ENCODE measurements at places on chromosomes 2 and 18.

GRCh38 chr18:48219810-48220499 lies 189.2 kb downstream of the ZBTB7C start:
- no peak for DNase-seq

DNA sequence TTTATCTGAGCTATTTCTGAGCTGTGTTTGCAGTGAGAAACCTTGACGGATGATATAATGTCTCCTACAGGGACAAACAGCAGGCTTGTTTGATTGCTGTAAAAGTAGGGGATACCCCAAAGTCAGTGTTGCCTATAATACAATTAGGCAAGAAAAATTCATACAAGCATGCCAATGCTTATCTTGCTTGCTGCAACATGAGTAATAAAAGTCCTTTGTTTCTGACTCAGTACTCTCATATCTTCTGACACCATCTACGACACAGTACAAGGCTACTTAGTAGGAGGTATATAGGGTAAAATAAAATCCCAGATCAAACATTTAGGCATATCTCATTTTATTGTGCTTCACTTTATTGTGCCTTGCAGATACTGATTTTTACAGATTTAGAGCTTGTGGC lies 33.0 kb downstream of the ERBB4 start:
- no peak for DNase-seq

DNA sequence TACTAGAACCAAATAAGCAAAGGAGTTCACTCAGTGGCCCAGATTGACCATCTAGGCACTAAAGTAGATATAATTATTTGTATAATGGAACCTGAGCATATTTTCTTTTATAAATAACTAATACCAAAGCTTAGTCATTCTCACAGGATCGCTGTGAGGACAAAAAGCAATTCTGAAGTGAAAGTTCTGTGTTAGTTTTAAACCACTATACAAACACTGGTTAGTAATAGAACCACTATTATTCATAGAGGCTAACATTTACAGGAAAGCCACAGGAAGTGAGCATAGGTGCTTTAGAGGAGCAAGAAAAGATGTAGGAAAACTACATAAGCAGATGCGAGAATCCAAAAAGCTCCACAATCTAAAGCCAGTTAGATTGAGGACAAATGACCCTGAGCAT lies 364.7 kb downstream of the XIRP2 start:
- DNase-seq = no peak

DNA sequence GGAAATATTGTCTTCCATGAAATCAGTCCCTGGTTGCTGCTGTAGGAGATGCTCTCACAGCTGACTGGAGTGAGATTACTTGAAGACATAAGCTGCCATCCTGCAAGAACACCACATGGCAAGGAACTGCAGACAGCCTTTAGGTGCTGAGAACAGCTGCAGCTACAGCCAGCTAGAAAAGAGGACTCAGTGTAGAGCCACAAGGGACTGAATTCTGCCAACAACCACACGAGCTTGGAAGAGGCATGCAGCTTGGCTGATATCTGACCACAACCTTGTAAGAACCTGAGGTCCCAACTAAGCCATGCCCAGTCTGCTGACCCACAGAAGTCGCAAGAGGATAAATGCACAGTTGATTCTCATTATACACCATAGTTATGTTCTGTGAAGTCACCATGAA lies 181.8 kb upstream of the ARL4C start:
- DNase-seq = no peak

GRCh38 chr2:161136696-161137324 lies 23.4 kb upstream of the TANK start:
- no peak for DNase-seq

DNA sequence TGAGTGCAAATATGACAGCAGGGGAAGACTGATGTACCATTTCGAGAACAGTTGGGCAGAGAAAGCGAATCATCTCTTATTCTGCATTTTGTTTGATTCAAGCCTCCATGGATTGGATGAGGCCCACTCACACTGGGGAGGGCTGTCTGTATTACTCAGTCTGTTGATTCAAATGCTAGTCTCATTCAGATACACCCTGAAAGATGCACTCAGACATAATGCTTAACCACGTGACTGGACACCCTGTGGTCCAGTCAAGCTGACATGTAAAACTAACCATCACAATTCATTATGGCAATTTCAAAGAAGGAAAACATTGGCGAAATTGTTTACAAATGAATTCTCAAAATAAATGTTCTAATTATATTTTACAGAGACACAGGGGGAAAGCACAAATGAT lies 1210.2 kb downstream of the DPP10 start:
- no peak for DNase-seq

DNA sequence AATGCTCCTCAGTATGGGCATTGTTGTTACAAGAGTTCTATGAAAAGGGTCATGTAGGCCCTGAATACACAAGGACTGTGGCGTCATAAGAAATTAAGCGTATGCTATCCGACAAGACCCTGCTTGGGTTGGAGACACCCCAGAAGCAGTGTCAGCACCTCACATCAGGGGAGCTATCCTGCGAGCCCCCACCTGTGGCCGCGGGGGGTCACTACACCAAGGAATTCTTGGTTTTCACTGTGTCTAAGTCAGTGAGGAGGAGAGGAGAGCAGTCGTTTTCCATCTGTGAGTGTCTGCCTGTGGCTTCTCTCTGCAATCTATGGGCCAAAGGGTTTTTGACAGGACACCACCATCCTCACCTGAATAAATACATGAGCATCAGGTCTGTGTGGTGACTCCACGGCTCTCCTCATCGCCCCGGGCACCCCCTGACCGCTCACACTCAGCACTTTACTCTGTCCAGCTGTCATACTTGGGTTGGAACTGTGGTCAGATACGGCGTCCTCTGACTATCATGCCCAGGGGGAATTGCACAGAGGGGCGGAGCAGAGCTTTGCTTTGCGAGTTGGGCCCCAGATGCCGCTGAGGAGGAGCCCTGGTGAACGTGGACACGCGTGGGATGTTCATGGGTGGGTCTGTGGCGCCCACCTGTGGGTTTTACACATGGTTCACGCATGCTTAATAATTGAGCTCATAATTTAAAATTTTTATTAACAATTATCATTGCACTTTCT lies 235.5 kb downstream of the MYT1L start:
- no peak for DNase-seq

- no peak for DNase-seq
These were observed 632 bp downstream of the AFTPH start for GRCh38 chr2:64524604-64525316.

DNA sequence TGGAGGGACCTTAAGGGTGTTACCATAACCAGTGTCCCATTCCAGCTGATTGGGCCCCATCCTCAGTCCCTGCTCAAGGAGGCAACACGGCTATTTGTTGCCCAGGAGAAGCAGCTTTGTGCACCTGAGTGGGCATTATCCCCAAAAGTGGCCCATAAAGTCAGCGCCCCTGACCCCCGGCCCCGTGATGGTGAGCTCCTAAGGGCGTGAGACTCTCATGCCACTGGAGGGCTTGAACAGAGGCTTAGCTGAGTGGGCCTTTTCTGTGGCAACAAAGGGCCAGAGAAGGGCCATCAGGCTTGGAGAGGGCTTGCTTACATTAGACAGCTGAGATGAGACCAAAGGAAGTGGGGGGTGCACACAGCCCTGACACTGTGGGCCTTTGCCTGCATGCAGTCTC lies 99.2 kb upstream of the RAB6C start:
- no peak for DNase-seq

- no peak for DNase-seq
These were observed 47.8 kb upstream of the ZEB2 start for GRCh38 chr2:144567745-144568144.

DNA sequence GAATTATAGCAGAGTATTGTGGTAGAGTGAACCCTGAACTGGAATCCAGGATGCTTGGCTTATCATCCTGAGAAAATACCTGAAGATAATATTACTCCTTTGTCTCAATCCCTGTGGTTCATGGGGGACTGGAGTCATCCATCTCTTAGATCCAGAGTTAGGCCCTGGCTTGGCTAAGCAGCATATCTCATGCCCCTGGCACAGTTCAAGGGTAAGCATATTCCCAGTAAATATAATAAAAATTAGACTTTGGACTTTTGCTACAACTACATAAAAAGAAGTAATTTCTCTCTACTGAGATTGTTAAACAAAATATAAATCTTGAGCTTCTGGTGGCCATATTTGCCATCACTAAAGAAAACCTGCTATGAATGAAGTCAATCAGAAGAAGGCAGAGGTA lies 47.7 kb upstream of the STK39 start:
- no peak for DNase-seq

GRCh38 chr2:171225302-171225980 lies 64.7 kb upstream of the TLK1 start:
- DNase-seq = peak; percentile 92

GRCh38 chr2:1430491-1430890 lies 17.2 kb downstream of the TPO start:
- DNase-seq = no peak

GRCh38 chr2:162197069-162197825 lies 45.2 kb upstream of the GCG start:
- no peak for DNase-seq

DNA sequence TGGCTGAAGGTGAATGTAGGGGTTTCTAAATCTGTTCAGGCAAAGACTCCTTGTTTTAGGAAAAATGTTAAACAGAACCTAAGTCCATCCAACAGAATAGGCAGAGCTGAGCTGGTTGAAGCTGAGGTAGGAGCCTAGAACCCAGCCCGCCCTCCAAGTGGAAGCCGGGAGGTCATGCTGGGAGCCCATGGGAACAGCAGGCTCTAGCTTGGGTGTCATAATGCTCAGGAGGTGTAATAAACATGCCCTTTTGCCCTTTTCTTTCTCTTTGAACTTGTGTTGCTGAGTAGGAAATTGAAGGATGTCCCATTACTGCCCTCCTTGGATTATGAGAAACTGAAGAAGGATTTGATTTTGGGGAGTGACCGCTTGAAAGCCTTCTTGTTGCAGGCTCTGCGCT lies 60.3 kb downstream of the ARMC9 start:
- no peak for DNase-seq

- no peak for DNase-seq
These were observed 14.2 kb downstream of the D2HGDH start for GRCh38 chr2:241748468-241749256.

GRCh38 chr2:217479566-217479965 lies 523.2 kb downstream of the TNS1 start:
- DNase-seq = no peak

DNA sequence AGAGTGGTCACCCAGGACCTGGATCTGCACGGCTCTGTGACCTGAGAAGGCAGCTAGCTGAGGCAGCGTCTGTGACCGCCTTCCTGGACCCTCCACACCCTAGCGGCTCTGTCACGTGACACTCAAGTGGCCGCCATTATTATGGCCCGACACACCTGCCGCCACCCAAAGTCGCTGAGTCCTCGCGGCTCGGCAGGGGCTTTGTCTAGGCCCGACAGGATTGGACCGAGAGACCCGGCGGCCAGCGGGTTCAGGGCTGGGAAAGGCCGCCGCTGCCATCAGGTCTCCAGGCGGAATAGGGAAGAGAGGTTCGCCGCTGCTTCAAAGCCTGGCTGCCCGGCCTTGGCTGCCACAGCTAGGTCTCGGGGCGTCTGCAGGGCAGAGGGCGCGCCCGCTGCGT lies 1162.5 kb upstream of the LRRTM1 start:
- no peak for DNase-seq

DNA sequence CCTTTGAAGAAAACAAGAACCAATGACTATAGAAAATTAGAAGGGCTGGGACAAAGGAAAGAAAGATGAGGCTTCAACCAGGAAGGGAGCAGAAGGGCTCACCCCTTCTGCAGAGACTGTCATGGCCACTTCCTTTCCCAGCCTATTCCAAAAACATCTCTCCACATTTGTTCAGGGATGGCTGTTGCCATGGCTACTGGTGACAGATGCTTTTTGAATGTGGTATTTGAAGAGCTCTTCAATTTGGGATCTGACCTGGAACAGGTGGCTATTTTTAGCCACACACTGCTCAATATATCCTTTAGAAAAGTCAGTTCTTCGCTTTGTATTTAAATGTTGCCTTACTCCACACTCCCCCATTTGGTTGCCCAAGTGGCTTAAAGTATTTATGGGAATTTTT lies 64.1 kb upstream of the LCLAT1 start:
- DNase-seq = no peak

- DNase-seq = no peak
These were observed 120.5 kb downstream of the ZFP36L2 start for GRCh38 chr2:43105586-43106558.

DNA sequence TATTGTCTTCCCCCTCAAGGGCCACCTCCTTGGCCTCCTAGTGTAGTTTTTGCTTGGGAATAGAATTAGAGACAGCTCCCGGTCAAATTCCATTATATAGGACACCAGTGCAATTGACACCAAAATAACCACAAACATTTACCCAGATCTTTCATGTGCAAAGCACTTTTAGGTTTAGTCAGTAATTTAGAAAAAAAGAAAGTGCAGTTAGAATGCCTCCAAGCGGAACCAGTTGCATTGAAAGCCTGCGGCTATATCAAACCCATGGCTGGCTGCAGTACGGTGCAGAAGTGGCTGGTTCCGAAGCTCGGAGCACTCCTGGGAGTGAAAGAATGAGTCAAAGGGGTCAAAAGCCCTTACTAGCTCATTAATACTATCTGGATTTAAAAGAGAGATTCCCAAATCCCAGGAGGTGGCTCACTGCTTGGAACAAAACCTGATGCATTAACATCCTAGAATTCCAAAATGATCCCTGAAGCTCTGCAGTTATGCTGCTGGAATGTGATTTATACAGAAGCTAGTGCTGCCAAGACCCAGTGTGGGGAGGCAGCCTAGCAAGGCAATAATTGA lies 432.2 kb upstream of the KLHL29 start:
- no peak for DNase-seq

GRCh38 chr2:45119038-45119437 lies 109.8 kb upstream of the SIX2 start:
- no peak for DNase-seq

DNA sequence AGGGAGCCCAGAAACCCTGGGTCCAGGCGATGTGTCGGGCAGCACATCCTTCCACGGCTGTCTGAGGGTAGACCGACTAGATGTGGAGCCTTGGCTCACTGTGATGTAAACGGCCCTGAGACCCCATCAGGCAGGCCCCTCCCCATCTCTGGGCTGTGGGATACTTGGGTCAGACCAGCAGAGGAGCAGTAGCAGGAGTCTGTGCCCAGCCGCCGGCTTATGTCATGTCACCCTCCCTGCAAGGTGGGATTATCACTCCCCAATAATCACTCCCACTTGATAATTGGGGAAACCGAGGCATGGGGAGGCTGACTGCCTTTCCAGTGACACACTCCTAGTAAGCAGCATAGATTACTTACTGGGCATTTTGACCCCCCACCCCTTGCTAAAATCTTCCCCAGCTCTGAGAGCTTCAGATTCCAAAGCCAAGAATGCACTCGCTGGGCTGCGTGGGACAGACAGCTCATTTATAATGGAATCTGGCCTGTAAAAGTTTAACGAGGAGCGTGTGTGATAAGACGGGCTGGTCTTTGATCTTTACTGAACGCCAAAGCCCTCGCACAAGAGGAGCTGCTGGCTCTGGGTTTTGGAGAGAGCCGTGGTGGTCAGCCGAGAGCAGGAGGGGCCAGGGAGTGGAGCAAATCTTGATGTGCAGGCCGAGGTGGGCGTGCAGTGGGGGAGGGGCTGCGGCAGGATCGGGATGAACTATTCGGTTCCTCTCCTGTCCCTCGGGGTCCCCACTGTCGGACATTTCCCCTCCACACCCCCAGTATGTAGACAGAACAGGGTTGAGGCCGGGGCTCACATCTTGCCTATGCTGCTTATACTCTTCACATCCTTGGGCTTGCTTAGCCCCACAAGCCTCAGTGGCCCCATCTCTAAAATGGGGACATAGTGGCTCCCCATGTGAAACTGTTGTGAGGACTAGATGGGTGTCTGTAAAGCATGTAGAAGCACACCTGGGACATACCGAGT lies 200.0 kb downstream of the GLI2 start:
- no peak for DNase-seq

GRCh38 chr18:73384246-73384645 lies 516.5 kb upstream of the NETO1 start:
- no peak for DNase-seq

Data from SW 1271 (cell line).